ENCODE measurements at places on chromosomes 5 and 9.
A peak's percentile ranks its signal among the peaks of the same experiment; 100 is the strongest.

DNA sequence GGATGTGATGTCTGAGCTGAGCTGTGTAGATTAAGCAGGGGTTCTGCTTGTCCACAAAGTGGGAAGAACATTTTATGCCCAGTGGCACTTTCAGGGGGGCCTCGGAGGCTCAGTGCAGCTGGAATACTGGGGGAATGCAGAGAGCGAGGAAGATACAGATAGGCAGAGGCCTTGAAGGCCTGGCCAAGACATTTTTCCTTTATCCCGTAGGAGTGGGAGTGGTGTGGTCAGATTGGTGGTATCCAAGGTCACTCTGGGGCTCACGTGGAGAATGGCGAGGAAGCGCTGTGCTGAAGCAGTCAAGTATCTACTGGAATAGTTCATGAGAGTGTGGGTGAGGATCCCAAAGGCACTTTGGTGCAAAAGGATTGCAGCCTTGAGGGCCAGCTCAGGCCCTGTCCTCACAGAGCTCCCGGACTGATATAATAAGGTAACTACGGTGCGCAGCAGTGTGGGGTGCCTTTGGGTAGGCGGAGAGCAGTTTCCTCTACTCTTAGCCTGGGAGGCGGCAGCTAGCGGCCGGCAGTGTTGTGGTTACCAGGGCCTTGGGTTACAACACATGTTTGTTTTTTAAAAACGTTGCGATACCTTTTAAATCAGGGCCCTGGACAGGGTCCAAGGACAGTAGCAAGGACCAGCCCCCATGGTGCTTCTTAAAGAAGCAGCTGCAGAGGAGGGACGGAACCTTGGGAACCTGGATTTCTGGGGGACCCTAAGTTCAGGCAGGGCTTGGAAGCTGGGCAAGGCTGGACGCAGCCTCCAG lies 10.8 kb upstream of the CCDC69 start:
- peak; percentile 81 for DNase-seq

GRCh38 chr5:143002459-143003327 lies 232.5 kb downstream of the ARHGAP26 start:
- DNase-seq = peak; percentile 86

DNA sequence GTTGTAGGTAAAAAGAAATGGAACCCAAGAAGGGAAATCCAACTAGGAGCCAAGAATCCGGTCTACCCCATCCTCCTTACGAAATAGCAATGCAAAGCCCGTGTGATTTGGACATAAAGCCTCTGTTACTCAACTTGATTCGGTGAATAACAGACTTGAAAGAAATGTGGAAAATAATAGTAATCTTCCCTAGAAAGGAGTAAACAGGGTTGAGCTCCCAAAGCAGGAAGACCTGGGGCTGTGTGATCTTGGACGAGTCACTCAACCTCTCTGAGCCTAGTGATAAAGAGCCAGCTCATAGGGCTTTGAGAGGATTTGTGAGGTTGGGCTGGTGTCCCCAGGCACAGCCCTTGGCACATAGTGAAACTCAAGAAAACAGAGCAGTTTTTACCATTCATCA lies 42.7 kb upstream of the IL17B start:
- DNase-seq = peak; percentile 79

DNA sequence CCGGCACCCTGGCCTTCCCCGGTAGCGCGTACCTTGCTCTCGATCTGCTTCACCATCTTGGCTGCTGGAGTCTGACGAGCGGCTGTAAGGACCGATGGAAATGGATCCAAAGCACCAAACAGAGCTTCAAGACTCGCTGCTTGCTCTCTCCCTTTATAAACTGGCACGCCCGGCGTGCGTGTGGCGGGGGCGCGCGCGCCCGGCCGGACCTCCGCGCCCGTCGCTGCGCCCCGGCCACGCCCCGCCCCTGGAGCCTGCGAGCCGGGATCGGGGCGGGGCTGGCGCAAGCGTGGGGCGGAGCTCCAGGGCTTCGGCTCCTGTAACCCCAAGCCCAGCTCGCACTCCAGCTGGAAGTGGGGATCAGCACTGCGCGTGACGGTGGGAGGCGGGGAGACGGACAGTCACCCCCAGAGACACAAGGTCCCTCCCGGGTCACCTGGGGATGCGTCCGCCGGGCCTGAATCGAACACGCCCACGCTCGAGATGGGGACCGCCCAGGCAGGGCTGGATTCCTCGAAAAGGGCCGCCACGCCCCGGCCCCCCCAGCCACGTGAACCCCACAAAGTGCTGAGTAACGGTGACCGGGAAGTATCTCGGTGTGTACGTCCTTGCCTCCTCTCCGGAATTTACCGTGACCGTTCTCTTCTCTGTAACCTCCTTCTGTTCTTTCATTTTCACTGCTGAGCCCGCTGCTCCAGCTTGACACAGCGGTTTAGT lies at the start of gene TXN:
Gene TXN, minus strand, starts transcription at position 128 of the 717 bp plus-strand sequence. Its CDS starts 72 bp downstream, at position 56.
- DNase-seq = peak; percentile 83

GRCh38 chr9:36895744-36896260 lies 138.3 kb downstream of the PAX5 start:
- DNase-seq = no peak

GRCh38 chr5:204966-205670 lies 12.8 kb downstream of the CCDC127 start:
- DNase-seq = no peak

DNA sequence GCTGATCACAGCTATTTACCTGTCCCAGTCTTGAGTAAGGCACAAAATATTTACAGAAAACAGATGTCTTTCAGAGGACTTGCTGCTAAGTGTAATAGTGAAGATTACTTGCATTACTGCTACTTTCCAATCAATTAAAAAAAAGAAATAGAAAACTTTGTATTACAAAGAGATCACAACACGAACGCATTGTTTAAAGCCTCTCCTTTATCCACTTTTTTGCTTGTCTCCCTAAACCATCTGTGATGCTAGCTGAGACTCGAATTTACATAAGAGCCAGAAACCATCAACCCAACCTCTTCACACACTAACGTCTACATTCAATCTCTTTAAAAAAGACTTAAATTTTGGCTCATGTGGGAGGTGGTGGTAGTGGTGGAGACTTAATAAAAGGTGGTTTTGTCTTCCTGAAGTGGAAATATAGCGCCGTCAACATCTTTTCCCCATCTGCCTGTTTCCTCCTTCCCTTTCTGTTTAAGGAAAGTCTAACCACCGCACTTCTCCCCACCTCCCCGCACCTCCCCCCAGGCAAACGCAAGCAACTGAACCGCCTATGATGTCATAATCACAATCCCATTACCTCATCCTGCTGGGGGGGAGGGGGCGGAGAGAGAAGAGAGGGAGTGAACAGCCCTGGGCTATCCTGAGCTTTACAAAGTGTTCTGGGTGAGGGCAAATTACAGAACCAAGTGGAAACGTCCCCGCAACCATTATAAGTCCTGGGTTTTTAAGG lies 948 bp upstream of the FAM53C start:
- peak; percentile 82 for DNase-seq

- no peak for DNase-seq
These were observed 3.3 kb downstream of the MAPKAP1 start for GRCh38 chr9:125703662-125704061.

GRCh38 chr9:75039009-75039408 lies 10.9 kb upstream of the CARNMT1 start:
- DNase-seq = peak; percentile 95

DNA sequence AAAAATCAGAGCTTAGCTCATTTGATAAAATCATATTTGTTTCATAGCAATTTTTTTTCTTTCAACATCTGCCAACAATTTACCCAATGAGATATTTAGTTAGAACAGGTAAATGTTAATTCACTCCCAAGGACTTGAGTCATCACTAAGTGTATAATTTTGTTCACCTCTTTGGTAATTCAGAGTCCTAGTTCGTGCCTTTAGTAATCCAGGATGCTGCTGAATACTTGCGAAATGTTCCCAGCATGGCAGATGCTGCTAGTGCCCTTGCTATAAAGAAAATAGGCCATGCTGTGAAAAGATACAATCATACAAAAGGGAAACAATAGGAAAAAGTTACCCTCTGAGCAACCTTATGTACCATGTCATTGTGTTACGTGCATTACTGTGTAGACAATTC lies 210.5 kb downstream of the CSNK1G3 start:
- peak; percentile 11 for DNase-seq

GRCh38 chr9:98971168-98971914 lies 27.6 kb downstream of the COL15A1 start:
- peak; percentile 79 for DNase-seq

GRCh38 chr5:102691434-102691833 lies 63.7 kb upstream of the PAM start:
- no peak for DNase-seq

- peak; percentile 33 for DNase-seq
These were observed 223.7 kb downstream of the PCSK5 start for GRCh38 chr9:76114144-76114543.

- DNase-seq = peak; percentile 45
These were observed 86.0 kb downstream of the BRINP1 start for GRCh38 chr9:119283078-119283794.

GRCh38 chr9:6805532-6805931 lies 47.8 kb downstream of the KDM4C start:
- peak; percentile 74 for DNase-seq

- DNase-seq = no peak
These were observed 4.7 kb downstream of the GOLGA2 start for GRCh38 chr9:128271112-128271511.

- DNase-seq = peak; percentile 81
These were observed 4.1 kb downstream of the RPL7A start for GRCh38 chr9:133351908-133352634.

DNA sequence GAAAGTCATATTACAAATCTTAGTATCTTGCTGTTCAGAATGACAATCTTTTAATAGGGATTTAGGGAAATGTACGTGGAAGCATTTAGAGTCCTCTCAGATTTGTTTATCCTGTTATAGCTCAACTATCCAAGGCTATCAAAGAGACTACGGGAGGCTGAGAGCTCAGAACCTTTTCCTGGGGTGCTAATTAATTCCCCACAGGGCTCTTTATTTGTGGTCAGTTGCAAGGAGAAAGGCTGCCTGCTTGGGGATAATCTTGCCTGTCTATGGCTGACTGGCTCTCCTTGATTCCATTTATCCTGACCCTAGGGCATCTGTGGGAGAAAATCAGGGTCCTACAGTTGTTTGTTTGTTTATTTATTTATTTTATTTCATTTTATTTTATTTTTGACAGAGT lies 28.0 kb upstream of the RPS23 start:
- no peak for DNase-seq

GRCh38 chr5:18972177-18972576 lies 1015.8 kb downstream of the CDH18 start:
- DNase-seq = no peak

DNA sequence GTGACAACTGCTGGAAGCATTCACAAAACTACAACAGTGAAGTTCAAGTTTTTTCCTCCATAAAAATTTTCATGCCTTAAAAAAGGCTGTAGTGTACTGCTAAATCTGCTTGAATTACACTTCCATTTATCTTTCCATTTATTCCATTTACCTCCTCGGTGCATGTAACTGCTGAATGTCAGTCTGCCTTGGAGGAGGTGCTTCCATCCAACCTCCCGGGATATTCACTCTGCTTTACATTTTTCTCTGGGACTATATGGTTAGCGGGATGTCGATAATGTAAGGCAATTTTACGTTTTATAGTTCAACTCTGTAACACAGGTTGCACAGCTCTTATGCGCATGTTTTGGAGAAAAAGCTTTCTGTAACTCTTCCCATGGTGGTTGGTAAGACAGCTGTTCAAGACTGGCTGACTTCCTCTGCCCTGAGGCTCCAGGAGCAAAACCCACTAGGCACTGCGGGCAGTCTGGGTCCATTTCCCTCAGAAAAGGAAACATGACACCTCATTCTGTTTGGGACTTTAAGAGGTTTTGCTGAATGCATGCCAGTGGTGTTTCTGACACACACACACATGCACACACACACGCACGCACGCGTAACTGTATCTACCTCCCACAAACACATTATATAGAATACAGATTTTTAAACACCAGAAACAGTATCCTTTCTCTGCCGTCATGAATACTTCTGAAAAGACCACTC lies 66.1 kb downstream of the SPTLC1 start:
- DNase-seq = no peak

DNA sequence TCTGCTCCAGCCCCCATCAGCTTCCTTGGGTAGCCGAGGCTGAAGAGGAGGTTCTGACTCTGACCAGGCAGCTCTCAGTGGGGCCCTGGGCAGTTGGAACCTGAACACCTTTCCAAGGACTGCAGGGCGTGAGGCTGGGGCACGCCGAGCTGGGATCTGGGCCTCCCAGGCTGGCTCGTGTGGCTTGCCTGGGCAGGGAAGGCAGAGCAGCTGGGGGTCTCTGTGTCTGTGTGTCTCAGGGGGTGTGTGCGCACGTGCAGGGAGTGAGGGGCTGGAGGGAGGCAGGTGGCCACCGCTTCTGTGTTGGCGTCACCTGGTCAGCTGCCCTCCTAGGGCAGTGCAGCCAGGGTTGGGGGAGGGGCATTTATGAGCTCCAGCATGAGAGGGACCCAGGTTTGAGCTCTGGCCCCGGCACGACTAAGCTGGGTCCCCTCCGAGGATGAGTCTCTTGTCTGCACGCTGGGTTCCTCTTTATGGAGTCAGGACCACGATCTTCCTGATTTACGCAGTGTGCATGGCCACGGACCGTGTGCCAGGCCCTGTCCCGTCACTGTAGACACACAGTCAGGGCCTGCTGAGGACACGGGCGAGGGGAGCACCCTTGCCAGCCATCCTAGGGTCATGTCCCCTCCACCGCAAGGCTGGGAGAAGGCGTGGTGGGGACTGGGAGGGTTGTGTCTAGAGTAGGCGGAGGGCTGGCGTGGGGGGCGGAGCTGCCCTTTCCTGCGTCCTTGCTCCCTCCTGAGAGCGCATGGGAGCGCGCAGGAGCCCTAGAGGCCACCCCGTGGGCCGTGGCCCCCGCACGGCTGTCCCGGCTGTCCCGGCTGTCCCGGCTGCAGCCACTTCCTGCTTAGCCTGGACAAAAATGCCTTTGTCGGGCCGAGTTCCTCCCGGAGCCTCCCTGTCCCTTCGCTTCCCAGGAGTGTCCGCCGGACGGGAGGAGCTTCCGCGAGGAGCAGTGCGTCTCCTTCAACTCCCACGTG lies 4.6 kb downstream of the ADAMTSL2 start:
- no peak for DNase-seq

DNA sequence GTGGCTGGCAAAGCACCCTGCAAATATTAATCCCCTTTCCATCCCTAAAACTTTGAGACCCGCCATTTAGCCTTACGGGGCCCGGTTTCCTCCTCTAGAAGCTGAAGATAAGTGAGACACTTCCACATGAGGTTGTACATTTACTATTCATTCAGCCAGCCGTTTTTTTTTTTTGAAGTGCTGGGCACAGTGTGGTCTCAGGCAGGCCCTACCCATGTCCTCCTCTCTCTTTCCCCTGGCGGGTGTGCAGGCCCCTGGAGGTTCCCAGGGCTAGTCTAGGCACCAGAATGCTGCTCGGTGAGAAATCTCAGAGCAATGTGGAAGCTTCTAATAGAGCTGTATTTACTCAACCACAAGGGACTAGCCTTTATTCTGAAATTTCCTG lies 107.4 kb upstream of the LARP1 start:
- DNase-seq = no peak

GRCh38 chr5:1474866-1475543 lies 29.8 kb upstream of the SLC6A3 start:
- no peak for DNase-seq
